GM12878 (cell line): ENCODE measurements at places on chromosomes 5 and 9. TPM values are rescaled to one million over a fixed set of nuclear protein-coding genes. Genes with fewer than 3 reads are reported as not detected.
A peak's percentile ranks its signal among the peaks of the same experiment; 100 is the strongest.

Gene ENTPD2
- 1.4 and 2.0 TPM in 2 replicates for total RNA-seq

Gene FST
- 0.23 and 0.43 TPM in 2 replicates for total RNA-seq

Gene IL5
- total RNA-seq = not detected in 2 replicates

Gene GPX8
- total RNA-seq = not detected in 2 replicates

Gene CCNG1
- 182 and 189 TPM in 2 replicates for total RNA-seq

Gene ODF2
- 38.4 and 42.3 TPM in 2 replicates for total RNA-seq

Gene GLDC
- total RNA-seq = 117 and 119 TPM in 2 replicates

Gene RBM18
- 18.2 and 18.6 TPM in 2 replicates for total RNA-seq

Gene LSM11
- total RNA-seq = 6.0 TPM in 2 replicates

Gene SV2C
- 1.1 TPM in 2 replicates for total RNA-seq

Gene SHOC1
- not detected in 2 replicates for total RNA-seq

Gene TMEM171
- total RNA-seq = not detected in 2 replicates

Gene PCDHB2
- total RNA-seq = 0.13 TPM in 1 of 2 replicates, not detected in the other

Gene GRIN1
- 0.10 and 0.35 TPM in 2 replicates for total RNA-seq

Gene FRMD3
- total RNA-seq = 0.21 and 0.29 TPM in 2 replicates

Gene PDGFRB
- total RNA-seq = 2.2 and 3.3 TPM in 2 replicates

Gene UBE2QL1
- 0.05 TPM in 1 of 2 replicates, not detected in the other for total RNA-seq

DNA sequence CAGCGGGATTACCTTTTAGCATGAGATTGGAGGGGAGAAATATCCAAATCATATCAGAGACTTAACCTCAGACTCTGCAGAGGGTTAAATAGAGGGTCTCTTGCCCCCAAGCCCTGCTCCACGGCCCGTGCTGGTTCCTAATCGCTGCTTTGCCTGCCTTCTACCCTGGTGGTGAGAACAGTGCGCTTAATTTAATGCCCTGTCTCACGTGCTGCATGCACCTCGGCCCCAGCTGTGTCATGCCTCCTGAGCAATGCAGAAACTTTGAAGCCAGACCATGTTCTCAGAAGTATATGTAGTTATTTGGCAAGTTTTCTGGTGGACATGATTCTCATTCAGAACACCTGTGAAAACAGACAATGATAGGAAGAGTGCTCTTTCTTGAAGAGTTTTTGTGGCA, 1.4 kb downstream of the OTULIN start:
- H3K27me3 ChIP-seq = no peaks in the 10 kb centered on the region
- peak overlapping the region; percentile 90 for H3K27ac ChIP-seq
- no peak for DNase-seq
- H3K36me3 ChIP-seq = 0 out of 2 replicates have a peak, but pooled peaks cover 5% of the 10 kb centered on the region
- peak overlapping the region; percentile 84 for H3K4me3 ChIP-seq
- peaks cover 10% of the 10 kb centered on the region for H3K4me1 ChIP-seq

GRCh38 chr5:111422245-111422644, 90.1 kb downstream of the STARD4 start:
- H3K4me1 ChIP-seq = peaks cover 5% of the 10 kb centered on the region; the same call in 1 of the 2 replicates
- DNase-seq = no peak
- H3K4me3 ChIP-seq = no peak overlapping the region
- H3K27me3 ChIP-seq = no peaks in the 10 kb centered on the region
- no peaks in the 10 kb centered on the region for H3K36me3 ChIP-seq

- H3K36me3 ChIP-seq = no peaks in the 10 kb centered on the region
- DNase-seq = no peak
- H3K27me3 ChIP-seq = no peaks in the 10 kb centered on the region
- H3K4me1 ChIP-seq = no peaks in the 10 kb centered on the region
These were observed 237.5 kb downstream of the CHSY3 start for GRCh38 chr5:130141659-130142320.

GRCh38 chr9:30089428-30089827, 2295.0 kb upstream of the ACO1 start:
- no peaks in the 10 kb centered on the region for H3K36me3 ChIP-seq
- DNase-seq = no peak
- no peak overlapping the region for H3K27ac ChIP-seq
- H3K27me3 ChIP-seq = no peaks in the 10 kb centered on the region
- H3K4me1 ChIP-seq = no peaks in the 10 kb centered on the region

DNA sequence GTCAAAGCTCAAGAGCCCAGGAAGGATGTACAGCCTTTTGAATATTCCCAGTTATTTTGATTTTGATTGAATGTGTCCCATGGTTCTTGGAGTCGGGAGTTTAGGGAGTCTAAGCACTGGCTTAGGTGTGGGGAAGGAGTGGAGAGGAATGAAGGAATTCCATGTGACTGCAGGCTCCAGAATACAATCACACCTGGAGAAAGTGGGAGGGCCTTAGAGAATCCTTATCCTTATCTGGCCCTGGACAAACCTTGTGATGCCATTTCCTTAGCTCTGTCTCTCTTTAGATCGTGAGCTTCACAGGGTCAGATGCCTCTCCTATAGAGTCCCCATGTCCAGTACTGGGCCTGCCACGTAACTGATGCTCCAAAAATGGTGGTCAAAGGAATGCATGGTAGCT, 4.2 kb upstream of the EEIG1 start:
- DNase-seq = no peak
- H3K4me1 ChIP-seq = peaks cover 42% of the 10 kb centered on the region
- no peaks in the 10 kb centered on the region for H3K27me3 ChIP-seq
- no peaks in the 10 kb centered on the region for H3K36me3 ChIP-seq
- H3K4me3 ChIP-seq = no peak overlapping the region
- no peak overlapping the region for H3K27ac ChIP-seq

DNA sequence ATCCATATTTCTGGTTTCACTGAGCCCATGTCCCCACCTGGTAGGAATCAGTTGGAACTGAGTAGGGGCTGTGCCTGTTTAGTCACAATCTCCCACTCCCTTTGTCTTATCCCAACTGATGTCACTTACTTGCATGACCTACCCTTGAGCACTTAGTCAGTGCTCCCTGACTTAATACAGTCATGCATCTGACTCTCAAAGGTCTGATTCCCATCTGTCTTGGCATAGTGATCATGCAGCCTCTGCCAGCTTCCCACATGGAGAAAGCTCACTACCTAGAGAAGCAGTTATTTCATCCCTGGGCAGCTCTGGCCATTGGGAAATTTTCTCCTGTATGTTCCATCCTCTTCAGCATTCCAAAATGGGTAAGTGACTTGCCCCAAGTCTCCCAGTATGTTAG, 24.8 kb downstream of the ABLIM3 start:
- no peak for DNase-seq
- no peak overlapping the region for H3K4me3 ChIP-seq
- no peaks in the 10 kb centered on the region; the same call in 1 of the 2 replicates for H3K27me3 ChIP-seq
- H3K27ac ChIP-seq = no peak overlapping the region
- H3K4me1 ChIP-seq = peaks cover 6% of the 10 kb centered on the region

DNA sequence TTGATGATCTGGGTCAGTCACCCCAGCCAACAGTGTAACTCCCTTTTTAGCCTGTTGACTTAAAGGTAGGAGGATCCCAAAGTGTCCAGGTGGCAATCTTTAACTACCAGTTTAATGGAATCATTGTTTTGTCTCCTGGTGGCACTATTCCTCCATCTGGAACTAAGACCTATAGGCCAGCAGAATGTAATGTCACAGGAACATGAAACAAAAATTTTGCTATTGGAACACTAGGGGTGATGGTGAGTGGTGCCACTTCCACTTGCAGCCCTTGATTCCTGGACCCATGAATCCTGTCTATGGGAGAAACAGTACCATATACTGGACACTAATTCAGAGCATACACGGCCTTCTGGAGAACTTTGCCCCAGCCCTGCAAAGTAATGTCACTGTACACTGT, 219.5 kb upstream of the RASA1 start:
- no peaks in the 10 kb centered on the region for H3K36me3 ChIP-seq
- no peak overlapping the region for H3K27ac ChIP-seq
- DNase-seq = no peak
- H3K4me3 ChIP-seq = no peak overlapping the region
- H3K27me3 ChIP-seq = no peaks in the 10 kb centered on the region

DNA sequence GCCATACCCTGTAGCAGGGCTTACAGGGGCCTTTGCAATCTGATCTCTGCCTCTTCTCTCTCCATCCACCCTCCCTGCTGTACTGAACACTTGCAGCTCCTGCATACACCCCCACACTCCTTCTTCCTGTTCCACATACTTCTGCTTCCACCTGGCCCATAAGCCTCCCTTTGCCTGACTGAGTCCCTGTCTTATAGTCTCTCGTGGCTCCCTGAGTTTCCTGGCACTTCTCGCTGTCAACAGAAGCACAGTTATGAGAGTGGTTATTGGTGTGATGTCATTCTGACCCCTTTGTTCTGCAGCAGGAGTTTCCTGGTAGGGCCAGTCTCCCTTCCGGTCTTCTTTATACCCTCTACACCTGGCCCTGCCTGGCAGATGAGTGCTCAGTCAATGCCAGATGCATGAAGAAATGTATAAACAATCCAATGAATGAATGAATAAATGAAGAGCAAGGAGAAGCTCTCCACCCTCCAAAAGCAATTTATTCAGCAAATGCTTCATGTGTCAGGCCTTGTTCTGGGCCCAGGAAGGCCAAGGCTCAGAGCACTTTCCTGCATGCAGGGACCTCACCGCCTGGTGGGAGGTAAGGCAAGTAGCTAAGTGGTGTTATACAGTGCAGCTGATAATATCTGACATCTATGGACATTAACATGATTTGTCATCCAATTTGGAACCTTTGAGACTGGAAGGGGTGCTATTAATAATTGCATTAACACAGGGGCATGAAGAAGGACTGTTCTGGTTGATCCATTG, 20.5 kb upstream of the CSF1R start:
- no peak overlapping the region for H3K4me3 ChIP-seq
- H3K27me3 ChIP-seq = no peaks in the 10 kb centered on the region
- H3K4me1 ChIP-seq = peaks cover 14% of the 10 kb centered on the region
- no peaks in the 10 kb centered on the region for H3K36me3 ChIP-seq
- no peak for DNase-seq
- no peak overlapping the region for H3K27ac ChIP-seq

DNA sequence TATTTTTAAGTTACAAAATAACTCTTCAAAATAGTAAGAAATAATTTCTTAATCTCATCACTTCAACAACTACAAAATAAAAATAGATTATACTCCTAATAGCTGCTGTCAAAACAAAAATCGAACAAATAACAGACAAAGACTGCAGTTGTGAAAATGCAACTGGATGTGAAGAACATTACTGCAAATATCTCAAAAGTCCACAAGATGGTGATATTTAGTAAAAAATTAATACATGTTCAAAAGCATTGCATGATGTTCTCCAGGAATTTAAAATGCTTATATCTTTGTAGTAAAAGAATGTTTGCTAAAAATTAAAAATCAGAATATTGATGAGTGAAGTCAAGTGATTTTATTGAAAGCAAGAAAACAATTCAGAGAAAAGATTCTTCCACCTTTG, 66.2 kb downstream of the MPDZ start:
- no peaks in the 10 kb centered on the region for H3K36me3 ChIP-seq
- no peak overlapping the region for H3K27ac ChIP-seq
- no peak overlapping the region for H3K4me3 ChIP-seq

- H3K36me3 ChIP-seq = no peaks in the 10 kb centered on the region
- no peaks in the 10 kb centered on the region for H3K4me1 ChIP-seq
- H3K27me3 ChIP-seq = peaks cover 2% of the 10 kb centered on the region; the same call in 1 of the 2 replicates
- no peak overlapping the region for H3K27ac ChIP-seq
These were observed 58.0 kb downstream of the ZNF510 start for GRCh38 chr9:96719921-96720320.

GRCh38 chr5:140205952-140206351, 31.0 kb downstream of the CYSTM1 start:
- no peak overlapping the region for H3K4me3 ChIP-seq
- H3K27ac ChIP-seq = no peak overlapping the region
- H3K27me3 ChIP-seq = no peaks in the 10 kb centered on the region
- no peak for DNase-seq

- H3K27me3 ChIP-seq = no peaks in the 10 kb centered on the region; the same call in 1 of the 2 replicates
- DNase-seq = no peak
These were observed 137.9 kb upstream of the SLC24A2 start for GRCh38 chr9:19926774-19927173.

GRCh38 chr9:8651070-8651845, 851.7 kb upstream of the DMAC1 start:
- H3K4me3 ChIP-seq = no peak overlapping the region
- no peaks in the 10 kb centered on the region for H3K4me1 ChIP-seq
- no peak overlapping the region for H3K27ac ChIP-seq
- H3K27me3 ChIP-seq = no peaks in the 10 kb centered on the region
- DNase-seq = no peak

- no peaks in the 10 kb centered on the region for H3K4me1 ChIP-seq
- DNase-seq = no peak
- H3K4me3 ChIP-seq = no peak overlapping the region
- H3K27ac ChIP-seq = no peak overlapping the region
These were observed 83.0 kb upstream of the IFNE start for GRCh38 chr9:21565155-21565554.

DNA sequence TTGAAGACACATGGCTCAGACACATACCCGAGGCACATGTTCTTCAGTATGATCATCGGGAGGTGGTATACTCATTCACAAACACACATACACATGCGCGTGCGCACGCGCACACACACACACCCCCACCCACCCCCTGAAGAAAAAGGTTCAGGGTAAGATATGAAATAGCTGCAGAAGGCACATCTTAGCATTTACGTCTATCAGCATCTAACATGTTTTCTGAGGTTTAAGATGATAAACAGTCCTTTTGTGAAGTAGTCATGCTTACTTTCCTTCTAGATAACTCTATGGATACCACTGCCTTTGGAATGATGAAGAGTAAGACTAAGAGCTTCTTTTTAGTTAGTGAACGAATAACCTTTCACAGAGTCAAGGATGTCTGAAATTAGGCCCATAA, 105.1 kb upstream of the GNA14 start:
- H3K36me3 ChIP-seq = no peaks in the 10 kb centered on the region
- H3K27me3 ChIP-seq = no peaks in the 10 kb centered on the region
- no peak for DNase-seq
- H3K4me3 ChIP-seq = no peak overlapping the region

GRCh38 chr9:134459164-134459563, 132.9 kb downstream of the RXRA start:
- H3K4me1 ChIP-seq = no peaks in the 10 kb centered on the region
- no peak overlapping the region for H3K4me3 ChIP-seq
- no peak overlapping the region for H3K27ac ChIP-seq
- DNase-seq = no peak
- H3K27me3 ChIP-seq = no peaks in the 10 kb centered on the region
- no peaks in the 10 kb centered on the region for H3K36me3 ChIP-seq

- H3K36me3 ChIP-seq = no peaks in the 10 kb centered on the region
- H3K4me1 ChIP-seq = peaks cover 13% of the 10 kb centered on the region
- H3K27me3 ChIP-seq = peaks cover 6% of the 10 kb centered on the region
- peak overlapping the region; percentile 13; the same call in 1 of the 2 replicates for H3K4me3 ChIP-seq
- H3K27ac ChIP-seq = no peak overlapping the region
These were observed 28.8 kb upstream of the CDC23 start for GRCh38 chr5:138241688-138242571.

DNA sequence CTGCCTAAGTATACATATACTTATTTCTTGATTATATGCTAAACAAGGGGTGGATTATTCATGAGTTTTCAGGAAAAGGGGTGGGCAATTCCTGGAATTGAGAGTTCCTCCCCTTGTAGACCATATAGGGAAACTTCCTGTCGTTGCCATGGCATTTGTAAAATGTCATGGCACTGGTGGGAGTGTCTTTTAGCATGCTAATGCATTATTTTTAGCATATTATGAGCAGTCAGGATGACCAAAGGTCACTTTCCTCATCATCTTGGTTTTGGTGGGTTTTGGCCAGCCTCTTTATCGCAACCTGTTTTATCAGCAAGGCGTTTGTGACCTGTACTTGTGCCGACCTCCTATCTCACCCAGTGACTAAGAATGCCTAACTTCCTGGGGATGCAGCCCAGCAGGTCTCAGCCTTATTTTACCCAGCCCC, 80.9 kb downstream of the ALDH7A1 start:
- DNase-seq = no peak
- H3K4me1 ChIP-seq = no peaks in the 10 kb centered on the region
- H3K27me3 ChIP-seq = no peaks in the 10 kb centered on the region

GRCh38 chr5:180097163-180097894, 25.8 kb upstream of the RNF130 start:
- H3K27me3 ChIP-seq = no peaks in the 10 kb centered on the region
- DNase-seq = no peak
- H3K4me1 ChIP-seq = no peaks in the 10 kb centered on the region
- no peak overlapping the region for H3K27ac ChIP-seq
- no peaks in the 10 kb centered on the region for H3K36me3 ChIP-seq
- H3K4me3 ChIP-seq = no peak overlapping the region
